Stimulated activated CD8-positive, alpha-beta memory T cell treated with anti-CD3 and anti-CD28 coated beads, Interleukin-15, amount 100 ng/mL, for 24 hours (primary cell): ENCODE measurements at places on chromosomes 12 and 14.
A peak's percentile ranks its signal among the peaks of the same experiment; 100 is the strongest.

DNA sequence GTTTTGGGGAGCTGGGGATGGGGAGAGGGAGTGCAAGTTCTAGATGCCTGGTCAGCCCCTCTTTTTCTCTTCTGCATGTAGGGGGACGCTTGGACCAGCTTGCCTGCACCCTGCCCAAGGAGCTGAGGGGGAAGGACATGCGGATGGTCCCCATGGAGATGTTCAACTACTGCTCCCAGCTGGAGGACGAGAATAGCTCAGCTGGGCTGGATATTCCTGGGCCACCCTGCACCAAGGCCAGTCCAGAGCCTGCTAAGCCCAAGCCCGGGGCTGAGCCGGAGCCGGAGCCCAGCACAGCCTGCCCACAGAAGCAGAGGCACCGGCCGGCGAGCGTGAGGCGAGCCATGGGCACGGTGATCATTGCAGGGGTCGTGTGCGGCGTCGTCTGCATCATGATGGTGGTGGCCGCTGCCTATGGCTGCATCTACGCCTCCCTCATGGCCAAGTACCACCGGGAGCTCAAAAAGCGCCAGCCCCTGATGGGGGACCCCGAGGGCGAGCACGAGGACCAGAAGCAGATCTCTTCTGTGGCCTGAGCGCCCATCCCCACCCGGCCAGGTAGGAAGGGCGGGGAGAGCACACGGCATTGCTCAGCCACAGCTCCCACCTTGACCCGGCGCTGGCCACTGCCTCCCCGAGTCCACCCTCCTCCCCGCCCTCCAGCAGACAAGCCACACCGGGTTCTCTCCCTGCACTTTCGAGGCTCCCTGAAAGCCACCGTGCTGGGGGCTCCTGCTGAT is 14.0 kb downstream of the LRTM2 start:
- DNase-seq: no peak

DNA sequence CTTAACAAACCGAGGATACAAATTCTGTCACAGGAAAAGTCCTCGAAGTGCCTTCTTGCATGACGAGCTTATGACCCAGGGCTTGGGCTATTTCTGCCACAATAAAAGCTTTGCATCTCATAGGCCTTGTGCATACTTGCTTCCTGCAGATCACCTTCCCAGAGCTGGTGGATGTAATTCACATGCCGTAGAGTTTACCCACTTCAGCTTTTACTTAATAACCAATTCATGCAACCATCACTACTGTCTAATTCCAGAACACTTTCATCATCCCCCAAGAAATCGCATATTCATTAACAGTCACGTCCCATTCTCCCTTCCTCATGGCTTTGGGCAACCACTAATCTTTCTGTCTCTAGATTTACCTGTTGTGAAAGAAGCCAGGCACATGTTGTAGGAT is 9.0 kb upstream of the BDKRB1 start:
- no peak for DNase-seq

DNA sequence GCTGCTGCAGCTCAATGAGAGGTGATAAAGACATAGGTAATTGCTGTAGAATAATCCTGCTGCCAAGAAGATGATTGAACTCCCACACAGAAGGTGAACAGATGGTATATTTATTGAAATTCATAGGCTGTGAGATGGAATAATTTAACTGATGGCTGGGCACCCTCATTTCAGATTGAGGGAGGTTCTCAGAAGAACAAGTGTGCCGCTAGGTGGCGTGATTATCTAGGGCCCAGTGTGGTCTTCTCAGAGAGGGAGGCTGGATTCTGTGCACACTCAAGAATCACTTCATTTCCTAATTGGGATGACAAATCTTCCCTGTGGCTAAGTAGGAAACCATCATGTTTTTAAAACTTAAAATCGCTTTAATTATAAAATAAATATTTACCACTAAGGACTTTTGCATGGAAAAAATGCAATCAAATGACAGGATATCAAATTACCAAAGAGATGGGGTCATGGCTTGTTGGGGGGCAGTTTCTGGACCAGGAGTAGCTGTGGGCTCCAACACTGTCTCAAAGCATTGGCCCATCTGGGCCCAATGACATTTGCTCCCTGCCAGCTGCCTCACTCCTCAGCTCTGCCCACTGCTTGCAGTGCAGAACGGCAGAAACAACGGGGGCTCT is 132.3 kb downstream of the SNAPC1 start:
- peak; percentile 26 for DNase-seq

DNA sequence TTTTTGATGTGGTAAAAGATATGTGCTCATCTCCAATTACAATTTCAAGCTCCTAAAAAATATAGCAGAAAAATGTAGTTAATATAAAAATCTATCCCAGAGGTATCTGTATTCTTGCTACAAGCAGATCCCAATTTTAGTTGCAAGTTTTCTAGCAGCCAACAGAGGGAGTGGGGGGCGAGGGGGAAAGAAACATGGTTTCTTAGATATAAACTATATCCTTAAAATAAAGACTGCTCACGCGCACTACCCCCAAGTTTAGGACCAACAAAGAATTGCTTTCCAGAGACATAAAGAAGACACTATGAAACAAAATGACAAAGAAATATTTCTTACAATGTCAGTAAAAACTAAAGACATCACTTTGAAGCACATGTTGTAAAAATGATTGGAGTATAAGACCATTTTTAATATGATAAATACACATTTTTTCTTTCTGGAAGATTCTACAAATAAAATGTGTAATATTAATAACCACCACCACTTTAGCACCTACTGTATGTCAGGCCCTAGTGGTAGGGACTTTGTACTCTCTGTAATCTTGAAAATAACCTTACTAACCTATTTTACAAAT is 5.4 kb downstream of the MAGOHB start:
- no peak for DNase-seq

- DNase-seq: no peak
These were observed 9.1 kb downstream of the RILPL1 start for GRCh38 chr12:123524378-123524777.

- DNase-seq: no peak
These were observed 23.6 kb upstream of the TMEM132D start for GRCh38 chr12:129927316-129927900.

DNA sequence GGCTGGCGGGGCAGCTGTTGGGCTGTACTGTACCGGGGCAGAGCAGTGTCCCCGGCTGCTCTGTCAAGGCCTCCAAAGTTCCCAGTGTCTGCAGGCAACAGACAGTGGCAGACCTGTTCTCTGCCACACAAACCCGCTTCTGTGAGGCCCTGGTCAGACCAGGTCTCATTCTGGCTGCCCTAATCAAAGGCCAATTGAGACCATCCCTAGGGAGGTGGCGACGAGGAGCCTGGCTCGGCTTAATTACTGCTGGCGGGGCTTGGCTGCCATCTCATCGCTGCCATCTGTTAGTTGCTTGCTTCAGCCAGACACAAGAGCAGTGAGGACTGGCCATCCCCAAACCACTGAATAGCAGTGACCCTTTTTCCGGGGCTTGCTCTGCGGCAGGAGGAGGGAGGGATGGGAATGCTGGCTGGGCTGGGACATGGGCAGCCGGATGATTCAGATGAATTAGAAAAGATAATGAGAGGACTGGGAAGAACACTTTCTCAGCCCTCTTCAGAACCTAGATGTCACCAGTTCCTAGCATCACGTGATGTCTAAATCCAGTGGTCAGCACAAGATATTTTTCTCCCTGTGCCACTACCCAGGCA is 24.5 kb downstream of the ERG28 start:
- DNase-seq: no peak

DNA sequence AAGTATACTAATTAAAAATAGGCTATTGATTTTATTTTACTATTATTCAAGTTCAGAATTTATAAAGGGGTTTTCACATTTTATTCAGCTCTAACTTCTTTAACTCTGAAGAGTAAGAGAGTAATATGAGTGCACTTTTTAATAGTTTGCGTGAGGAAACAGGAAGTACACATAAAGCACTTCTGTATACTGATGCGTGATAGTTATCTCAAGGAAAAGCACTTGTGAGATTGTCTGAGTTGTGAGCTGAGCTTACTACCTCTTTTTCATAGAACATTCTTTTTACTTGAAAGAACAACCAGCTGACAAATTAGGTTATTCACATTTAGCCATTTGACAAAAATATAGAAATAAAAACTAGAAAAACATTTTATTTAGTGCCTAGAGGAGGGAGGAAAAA is 1.9 kb downstream of the RAD51AP1 start:
- DNase-seq: no peak

- no peak for DNase-seq
These were observed 1071.2 kb upstream of the USP15 start for GRCh38 chr12:61188801-61189595.
